SK-N-DZ (cell line): ENCODE measurements at places on chromosomes 4 and X.

DNA sequence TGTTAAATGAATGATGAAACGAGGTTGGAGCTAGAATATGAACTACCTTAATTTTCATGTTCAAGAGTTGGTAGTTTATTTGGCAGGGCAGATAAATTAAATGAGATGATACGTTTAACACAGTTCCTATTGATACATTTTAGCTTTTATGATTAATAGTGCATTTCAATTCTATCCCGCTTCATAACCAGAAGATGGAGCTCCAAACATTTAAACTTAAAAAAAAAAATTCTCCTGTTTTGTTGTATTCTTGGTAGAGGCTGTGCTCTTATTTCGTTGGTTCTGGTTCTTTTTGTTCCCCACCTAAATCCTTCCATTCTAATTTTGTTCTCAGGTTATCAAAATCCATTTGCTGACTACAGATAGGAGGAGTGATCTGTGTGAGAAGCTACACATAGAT is 71.8 kb upstream of the PTPN13 start:
- no peak for DNase-seq

GRCh38 chr4:34183926-34184325 is 2060.4 kb downstream of the ARAP2 start:
- no peak for DNase-seq

GRCh38 chr4:184097241-184097605 is 120.5 kb downstream of the ENPP6 start:
- no peak for DNase-seq

DNA sequence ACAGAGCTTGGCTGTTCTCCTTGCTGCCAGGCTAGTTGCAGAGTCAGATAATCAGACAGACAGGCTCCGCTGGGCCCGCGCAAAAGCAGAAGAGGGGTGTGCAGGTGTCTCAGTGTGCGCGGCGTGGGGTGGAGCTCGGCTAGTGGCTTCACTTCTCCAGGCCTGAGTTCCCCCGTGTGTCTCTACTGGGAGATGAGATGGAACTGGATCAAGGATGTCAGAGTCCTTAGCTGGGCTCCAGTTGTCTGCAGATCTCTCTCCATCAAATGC is 21.1 kb downstream of the HTRA3 start:
- DNase-seq = no peak

GRCh38 chr4:5120468-5120867 is 69.2 kb downstream of the STK32B start:
- DNase-seq = no peak

GRCh38 chr4:103375278-103375677 is 177.1 kb upstream of the CENPE start:
- DNase-seq = no peak

- DNase-seq = peak; percentile 33
Measured at GRCh38 chrX:138745196-138745595, 33.7 kb upstream of the FGF13 start.

GRCh38 chr4:52198294-52198693 is 147.2 kb downstream of the SPATA18 start:
- DNase-seq = no peak

DNA sequence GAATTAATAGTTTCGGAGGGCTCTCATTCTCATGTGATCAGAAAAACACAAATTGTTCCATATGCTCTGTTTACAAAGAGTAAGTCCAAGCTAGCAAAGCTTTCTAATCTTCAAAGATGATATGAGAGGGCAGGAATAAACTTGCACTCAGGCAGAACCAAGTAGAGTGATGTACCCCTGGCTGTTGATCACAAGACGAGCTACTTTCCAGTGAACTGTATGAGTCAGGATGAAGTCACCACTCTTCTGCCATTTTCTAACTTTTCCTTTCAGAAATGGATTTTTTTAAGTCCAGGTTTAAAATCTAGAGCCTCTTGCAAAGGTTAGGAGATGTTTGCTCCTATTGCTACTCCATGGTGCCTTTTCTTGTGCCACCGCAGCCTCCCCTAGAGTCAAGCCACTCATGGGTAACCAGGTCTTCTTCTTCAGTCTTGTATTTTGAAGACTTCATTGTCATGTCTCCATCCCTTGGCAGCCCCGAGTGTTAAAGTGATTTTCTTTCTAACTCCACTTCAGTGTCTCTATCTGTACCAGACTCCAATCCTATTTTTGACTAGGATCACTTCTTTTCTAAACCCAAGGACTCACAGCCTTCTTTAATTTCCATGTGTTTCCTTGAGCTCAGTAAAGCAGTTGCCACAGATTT is 171.9 kb upstream of the GALNT7 start:
- DNase-seq = no peak

DNA sequence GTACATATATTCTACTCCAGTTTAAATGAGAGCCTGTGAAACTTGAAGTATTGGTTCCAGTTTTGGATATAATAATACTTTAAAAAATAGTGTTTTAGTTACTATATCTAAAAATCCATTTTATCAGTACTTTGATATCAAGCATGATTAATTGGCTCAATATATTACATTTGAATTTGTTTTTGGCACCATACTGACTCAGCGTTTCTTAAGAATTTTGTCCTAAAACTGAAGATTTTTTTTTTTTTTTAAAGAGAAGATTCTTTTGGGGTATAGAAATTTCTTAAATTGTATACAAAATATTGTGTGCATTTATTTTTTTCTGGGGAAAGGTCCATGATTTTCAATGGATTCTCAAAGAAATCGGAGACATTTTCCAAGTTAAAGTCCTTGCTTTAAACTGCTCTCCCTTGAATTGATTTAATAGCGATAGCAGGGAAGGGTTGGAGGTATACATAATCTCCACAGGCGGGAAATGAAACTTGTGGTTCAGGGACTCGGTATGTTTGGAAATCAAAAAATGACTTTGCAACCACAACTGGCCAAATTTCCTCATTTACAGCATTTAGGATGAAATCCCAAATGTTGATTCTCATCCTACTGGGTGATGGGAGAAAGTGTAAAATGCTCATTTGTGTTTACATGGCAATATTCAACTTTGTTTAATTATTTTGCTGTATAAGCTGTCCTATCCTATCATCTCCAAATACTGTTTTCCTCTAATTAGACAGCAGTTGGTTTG is 62.3 kb downstream of the TMA16 start:
- DNase-seq = no peak
